Fibroblast of pulmonary artery (primary cell): ENCODE measurements at places on chromosomes 1 and 21.

DNA sequence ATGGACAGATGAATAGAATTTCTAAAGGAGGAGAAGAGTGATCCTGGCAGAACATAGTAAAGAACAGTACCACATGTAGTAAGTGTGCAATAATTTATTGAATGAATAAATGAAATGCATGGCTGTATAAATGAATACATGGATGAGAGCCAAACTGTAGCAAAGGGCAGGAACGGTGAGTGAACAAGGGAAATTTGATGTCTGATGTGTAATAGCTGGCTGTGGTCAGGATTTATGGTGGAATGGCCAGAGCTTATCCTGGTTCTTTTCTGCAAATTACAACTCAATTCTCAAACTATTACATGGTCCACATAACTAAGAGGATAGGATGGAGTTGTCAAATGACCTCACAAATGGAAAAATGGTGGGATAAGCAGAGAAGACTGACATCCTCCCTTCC is 43.2 kb upstream of the ARHGAP29 start:
- DNase-seq, result no peak

- DNase-seq, result no peak
These were observed 4.8 kb upstream of the MDM4 start for GRCh38 chr1:204511366-204511765.

DNA sequence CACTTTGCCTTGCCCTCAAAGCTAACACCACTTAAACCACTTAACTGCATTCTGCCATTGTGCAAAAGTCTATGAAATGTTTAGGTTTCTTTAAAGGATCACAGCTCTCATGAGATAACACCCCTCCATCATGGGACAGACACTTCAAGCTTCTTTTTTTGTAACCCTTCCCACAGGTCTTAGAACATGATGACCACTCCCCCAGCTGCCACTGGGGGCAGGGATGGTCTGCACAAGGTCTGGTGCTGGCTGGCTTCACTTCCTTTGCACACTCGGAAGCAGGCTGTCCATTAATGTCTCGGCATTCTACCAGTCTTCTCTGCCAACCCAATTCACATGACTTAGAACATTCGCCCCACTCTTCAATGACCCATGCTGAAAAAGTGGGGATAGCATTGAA is 7.7 kb downstream of the ADAMTS1 start:
- no peak for DNase-seq

GRCh38 chr1:26158271-26158907 is 490 bp upstream of the FAM110D start:
- DNase-seq, result no peak

GRCh38 chr1:37012226-37012625 is 22.1 kb downstream of the GRIK3 start:
- no peak for DNase-seq

DNA sequence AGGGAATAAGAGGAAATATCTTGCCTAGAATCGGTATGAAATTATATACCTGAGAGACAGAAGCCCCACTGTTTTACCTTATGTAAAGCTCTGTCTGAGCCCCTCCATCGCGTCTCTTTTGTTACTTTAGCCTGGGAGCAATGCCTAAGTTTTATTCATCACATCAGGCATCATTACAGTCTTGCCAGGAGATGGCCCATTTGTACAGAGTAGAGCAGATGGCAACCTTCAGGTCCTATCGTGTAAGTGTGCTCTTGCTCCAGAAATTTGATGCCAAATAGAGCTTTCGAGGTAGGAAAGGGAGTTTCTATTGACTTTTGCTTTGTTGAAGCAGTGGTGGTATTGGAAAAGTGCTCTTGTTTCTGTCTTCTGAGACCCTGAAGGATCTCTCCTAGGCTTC is 24.9 kb downstream of the CFAP126 start:
- DNase-seq, result no peak

DNA sequence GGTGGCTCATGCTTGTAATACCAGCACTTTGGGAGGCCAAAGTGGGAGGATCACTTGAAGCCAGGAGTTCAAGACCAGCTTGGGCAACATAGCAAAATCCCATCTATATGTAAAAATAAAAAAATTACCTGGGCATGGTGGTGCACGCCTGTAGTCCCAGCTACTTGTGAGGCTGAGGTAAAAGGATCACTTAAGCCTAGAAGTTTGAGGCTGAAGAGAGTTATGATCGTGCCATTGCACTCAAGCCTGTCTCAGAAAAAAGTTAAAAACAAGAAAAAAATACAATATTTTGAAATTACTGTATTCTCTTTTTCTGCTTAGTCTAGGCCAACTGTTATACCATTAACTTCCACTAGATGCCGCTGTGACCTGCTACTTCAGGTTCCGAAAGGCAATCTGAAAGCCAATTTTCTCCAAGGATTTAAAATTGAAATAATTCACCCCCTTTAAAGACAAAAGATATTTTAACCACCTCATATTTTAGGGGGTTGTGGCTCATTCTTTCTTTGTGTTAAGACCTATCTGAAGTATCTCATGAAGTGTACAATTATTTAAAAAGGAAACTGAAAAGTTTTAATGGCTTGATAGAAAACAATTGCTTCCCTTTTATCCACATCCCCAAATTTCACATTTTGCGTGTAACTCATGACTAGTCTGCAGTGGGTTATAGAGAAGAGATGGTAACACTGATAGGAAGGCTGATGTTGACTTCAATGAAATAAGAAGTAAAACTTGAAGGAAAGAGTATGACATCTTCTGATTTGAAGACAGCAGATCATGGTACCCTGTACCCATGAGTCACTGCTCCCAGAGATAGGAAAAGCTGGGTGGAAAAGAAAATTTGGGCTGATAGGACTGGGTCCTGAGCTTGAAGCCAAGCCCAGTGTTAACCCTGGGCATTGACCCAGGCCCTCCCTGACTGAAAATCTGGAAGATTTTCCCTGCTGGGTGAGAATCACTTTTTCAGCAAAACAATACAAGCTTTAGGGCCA is 24.4 kb upstream of the CLDN14 start:
- DNase-seq, result peak; percentile 77

GRCh38 chr1:19646377-19647319 is 2.5 kb downstream of the NBL1 start:
- DNase-seq, result no peak

DNA sequence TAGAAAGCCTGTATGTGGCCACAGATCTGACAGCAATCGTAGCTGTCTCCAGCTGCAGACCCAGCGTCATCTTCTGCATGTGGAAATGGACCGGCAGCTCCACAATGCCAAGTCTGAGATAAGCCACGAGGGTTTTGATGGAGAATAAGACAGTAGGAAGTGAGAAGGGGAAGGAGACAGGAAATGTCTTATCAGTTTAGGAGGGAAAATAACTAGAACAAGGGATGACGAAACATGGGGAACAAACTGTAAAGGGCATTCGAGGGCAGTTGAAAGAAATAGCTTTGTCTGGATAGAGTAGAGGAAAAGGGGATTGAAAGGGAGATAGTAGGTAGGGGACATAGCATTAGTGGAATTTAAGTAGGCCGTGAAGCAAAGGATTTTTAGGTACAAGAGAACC is 74.0 kb upstream of the CTTNBP2NL start:
- DNase-seq, result peak; percentile 60

- no peak for DNase-seq
These were observed 104.3 kb downstream of the PGBD5 start for GRCh38 chr1:230321741-230322420.

- no peak for DNase-seq
These were observed 561.7 kb downstream of the LTN1 start for GRCh38 chr21:28431022-28431421.

DNA sequence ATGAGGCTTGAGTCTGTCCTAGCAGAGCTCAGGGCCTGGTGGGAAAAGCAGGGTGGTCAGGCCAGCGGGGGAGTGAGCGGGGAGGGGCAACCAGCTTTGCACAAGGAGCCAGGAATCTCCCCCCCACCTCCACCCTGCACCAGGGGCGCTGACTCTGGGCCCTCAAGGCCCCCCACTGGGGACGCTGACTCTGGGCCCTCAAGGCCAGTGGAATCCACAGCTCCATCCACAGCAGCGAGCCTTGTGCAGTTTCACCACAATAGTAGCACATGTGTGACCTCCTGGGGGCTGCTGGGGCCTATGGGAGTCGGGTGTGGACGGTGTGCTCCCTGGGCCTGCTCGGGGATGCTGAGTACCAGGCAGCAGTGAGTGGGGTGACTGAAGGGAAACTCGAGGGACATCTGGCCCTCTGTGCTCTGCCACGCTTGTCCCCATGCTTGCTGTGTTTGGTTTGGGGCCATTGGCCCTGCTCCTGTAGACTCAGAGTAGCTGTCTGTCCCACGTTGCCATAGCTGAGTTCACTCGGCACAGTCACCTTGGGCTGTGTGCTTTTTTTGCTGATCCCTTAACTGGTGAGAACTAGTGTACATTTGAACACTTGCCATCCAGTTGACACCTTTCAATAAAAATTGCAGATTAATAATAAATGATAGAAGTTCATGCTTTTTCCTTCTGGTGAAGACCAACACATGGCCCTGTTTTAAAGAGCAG is 89.2 kb downstream of the ADARB1 start:
- DNase-seq, result no peak

DNA sequence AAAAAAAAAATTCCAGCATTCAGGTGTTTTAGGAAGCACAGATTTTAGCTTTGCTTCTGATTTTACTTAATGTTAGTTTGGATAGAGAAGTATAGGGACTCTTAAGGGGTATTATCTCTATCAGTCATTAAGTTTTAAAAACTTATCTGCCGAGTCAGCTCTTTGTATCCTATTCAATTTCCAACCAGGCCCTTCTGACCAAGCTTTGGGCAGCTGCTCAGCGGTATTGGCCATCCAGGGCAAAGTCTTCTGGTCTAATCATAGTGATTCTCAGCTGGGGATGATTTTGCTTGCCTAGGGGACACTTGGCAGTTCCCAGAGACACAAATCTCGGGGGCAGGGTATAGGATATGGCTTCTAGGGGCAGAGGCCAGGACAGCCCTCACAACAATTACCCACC is 47.6 kb downstream of the BACH1 start:
- no peak for DNase-seq

GRCh38 chr21:46393451-46393940 is 65.2 kb upstream of the DIP2A start:
- DNase-seq, result no peak

DNA sequence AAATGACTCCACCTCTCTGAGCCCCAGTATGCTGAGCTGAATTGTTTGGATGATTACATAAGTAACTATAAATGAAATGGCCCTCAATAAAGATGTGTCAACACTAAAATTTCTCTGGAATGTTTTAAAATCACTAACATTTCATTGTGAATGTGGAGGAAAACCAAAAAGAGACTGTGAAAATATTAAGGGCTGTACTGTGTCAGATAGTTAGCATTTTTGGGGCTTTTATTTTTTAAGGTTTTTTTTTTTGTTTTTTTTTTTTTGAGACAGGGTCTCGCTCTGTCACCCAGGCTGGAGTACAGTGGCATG is 6.3 kb downstream of the MYOC start:
- no peak for DNase-seq

DNA sequence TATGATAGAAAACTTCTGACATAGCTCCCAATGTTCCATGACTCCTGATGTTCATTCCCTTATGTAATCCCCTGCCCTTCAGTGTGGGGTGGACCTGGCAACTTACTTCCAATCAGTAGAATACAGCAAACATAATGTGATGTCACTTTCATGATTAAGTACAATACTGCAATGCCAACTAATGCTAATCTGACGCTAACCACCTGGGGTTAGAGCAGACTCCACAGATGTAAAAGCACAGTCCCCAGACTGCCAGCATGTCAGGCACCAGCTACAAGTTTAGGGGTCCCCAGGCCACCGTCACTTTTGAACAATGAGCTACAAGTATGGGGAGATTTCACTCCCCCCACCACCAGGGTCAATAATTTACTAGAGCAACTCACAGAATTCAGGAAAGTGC is 32.3 kb upstream of the FBXO28 start:
- DNase-seq, result no peak

GRCh38 chr1:208264469-208265121 is 20.4 kb upstream of the PLXNA2 start:
- DNase-seq, result no peak

DNA sequence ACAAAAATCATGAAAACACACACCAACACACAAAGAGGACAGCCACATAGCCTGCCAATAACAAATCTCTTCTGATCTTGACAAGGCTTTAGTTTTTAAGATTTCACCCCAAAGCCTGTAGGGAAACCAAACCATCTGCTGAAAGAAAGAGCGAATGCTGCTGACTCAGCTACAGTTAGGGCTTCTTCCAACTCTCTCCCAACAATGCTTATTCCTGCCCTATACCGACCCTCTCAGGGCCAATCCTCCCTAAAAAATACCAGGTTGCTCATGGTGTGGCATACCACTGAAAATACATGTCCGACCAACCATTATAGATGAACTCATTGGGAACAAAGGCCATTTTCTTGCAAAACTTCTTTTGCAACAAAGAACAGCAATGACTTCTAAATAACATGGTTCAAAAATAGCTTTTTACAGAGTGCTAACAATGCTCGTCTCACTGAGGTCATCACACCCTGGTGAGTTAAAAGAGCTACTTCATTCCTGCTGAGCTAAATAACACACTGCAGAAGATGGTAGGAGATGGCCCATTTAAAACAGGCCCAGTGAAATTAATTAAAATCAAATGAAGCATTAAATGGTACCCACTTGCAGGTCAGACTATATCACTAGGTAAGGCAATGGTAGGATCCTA is 86.1 kb downstream of the KIAA0319L start:
- DNase-seq, result no peak

DNA sequence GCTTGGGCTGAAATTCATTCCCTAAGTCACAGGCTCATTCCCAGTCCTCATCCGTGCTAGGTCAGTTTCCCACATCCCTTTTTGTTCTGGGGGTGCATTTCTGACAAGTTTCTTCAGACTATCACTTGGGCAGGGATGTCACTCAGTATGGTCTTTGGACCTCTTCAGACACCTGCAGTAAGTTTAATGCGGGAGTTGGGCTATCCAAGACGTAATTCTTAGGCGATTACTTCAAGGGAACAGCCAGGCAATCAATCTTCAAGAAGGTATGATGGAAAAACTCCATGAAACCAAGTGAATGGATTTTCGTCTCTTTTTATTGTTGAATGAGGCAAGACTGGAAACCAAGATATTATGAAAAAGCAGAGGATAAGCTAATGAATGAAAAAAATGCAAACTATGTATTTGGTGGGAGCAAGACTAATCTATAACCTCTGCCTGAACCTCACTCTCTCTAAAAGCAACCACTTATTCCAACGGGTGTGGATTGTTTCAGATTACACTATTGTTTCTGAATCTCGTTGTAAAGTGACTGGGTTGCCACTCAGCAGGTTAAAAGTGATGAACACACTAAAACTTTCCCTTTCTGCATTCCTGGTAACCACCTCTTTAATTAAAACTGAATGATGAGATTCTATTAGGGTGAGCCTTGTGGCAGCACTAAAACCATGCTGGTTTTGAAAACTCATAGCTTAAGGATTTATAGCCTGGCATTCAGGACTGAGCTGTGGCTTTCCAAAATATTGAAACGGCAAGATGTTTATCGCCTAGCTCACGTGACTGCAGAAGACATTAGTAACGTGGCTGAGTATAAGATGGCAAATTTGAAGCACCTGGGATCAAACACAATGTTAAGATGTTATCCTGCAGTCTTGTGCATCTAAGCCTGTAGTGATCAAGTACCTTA is 1.1 kb downstream of the RASAL2 start:
- peak; percentile 42 for DNase-seq

GRCh38 chr1:7642781-7643529 is 128.1 kb upstream of the VAMP3 start:
- no peak for DNase-seq

GRCh38 chr1:78440381-78440793 is 50.4 kb upstream of the PTGFR start:
- no peak for DNase-seq

- no peak for DNase-seq
These were observed 8.2 kb downstream of the BACH1 start for GRCh38 chr21:29306920-29307319.
